HFFc6 (cell line): ENCODE measurements at places on chromosomes 2 and 18. TPM values are rescaled to one million over a fixed set of nuclear protein-coding genes. Genes with fewer than 3 reads are reported as not detected.
A peak's percentile ranks its signal among the peaks of the same experiment; 100 is the strongest.

- peak; percentile 31 for DNase-seq
These were observed 3.8 kb downstream of the CXCR2 start for GRCh38 chr2:218129458-218130135.

PXDN gene
- total RNA-seq, result 403 to 472 TPM (median 403 TPM) in 3 replicates

DNA sequence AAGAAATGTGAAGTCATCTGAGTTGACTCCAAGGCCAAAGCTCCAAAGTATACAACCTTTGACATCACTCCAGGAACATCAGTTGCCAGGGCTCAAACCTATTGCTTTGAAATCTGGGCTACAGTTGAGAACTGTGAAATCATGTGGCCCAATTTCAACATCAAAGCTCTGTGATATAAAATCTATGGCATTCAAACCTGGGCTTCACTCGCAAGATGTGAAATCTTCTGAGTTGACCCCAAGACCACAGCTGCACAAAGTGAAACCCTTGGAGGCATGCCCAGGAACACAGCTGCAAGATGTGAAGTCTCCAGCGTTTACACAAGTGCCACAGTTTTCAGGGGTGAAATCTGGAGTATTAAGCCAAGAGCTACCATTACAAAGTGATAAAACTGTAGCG, 9.4 kb upstream of the ZNF512 start:
- DNase-seq, result no peak

ZNF638 gene
- total RNA-seq, result 59.6 and 63.0 TPM in 2 replicates

FANCL gene
- 6.7 to 9.9 TPM (median 7.8 TPM) in 3 replicates for total RNA-seq

DNA sequence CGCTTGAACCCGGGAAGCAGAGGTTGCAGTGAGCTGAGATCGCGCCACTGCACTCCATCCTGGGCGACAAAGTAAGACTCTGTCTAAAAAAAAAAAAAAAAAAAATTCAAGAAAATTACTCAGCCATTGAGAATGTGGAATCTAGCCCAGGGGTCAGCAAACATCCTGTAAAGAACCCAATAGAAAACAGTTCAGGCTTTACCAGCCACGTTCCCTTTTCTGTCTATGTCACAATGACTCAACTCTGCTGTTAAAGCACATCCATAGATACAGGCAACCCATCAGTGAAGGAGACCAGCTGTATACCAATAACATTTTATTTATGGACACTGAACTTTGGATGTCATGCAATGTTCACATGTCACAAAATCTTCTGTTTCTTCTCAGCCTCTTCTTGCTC, 435.6 kb upstream of the GYPC start:
- peak; percentile 8 for DNase-seq

FEV gene
- not detected in 3 replicates for total RNA-seq

- DNase-seq, result no peak
These were observed 2.5 kb upstream of the ASIC4 start for GRCh38 chr2:219511547-219512325.

KRTCAP3 gene
- total RNA-seq, result 0.34 and 0.37 TPM in 2 replicates

GRCh38 chr2:239588451-239589269, 187.8 kb upstream of the HDAC4 start:
- DNase-seq, result no peak
